ENCODE measurements at places on chromosomes 7 and 10.
A peak's percentile ranks its signal among the peaks of the same experiment; 100 is the strongest.

GRCh38 chr10:22573820-22574569 lies 140.4 kb downstream of the PIP4K2A start:
- DNase-seq, result no peak

- DNase-seq, result no peak
Measured at GRCh38 chr7:105874055-105874454, 2.3 kb downstream of the ATXN7L1 start.

GRCh38 chr7:1368682-1369571 lies 90.3 kb downstream of the MICALL2 start:
- peak; percentile 2 for DNase-seq

- no peak for DNase-seq
Measured at GRCh38 chr10:133262696-133263095, 14.0 kb downstream of the ADAM8 start.

GRCh38 chr7:42183547-42183946 lies 53.5 kb downstream of the GLI3 start:
- no peak for DNase-seq

DNA sequence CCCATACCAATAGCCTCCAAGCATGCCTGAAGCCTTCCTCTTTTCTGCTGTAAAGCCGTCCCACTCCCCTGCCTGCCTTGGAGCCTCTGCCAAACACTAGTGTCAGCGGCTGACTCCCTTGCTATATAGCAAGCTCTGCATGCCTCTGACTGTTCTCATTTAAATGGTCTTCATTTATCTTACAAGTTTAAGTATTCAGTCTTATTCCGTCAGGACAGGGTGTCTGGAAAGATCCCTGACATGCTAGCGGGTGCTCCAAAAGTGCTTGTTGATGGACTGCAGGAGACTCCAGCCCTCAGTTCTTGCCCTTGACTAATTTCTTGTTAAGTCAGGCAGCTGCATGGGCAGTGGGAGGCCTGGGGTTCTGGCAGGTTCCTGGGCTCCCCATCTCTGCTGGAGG lies 298.7 kb downstream of the GFRA1 start:
- no peak for DNase-seq

DNA sequence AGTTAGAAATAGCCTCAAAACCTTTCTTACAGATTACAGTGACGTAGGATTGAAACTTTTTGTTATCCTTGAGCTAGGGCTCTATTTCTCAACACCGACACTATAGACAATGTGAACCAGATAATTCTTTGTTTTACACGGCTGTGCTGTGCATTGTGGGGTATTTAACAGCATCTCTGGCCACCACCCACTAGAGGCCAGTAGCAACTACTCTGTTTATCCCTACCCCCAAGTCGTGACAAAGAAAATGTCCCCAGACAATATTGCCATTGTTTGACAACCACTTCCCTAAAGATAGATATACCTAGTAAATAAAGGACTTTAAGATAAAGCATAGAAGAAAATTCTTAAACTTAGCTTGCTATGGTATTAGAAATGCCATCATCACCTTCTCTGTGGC lies 359.6 kb downstream of the ARL4A start:
- DNase-seq, result no peak

- DNase-seq, result no peak
Measured at GRCh38 chr10:110368002-110368401, 63.3 kb upstream of the SMNDC1 start.

GRCh38 chr10:114697061-114697598 lies 39.1 kb upstream of the ABLIM1 start:
- DNase-seq, result no peak

GRCh38 chr7:934469-935163 lies 19.9 kb downstream of the ADAP1 start:
- DNase-seq, result no peak

- no peak for DNase-seq
Measured at GRCh38 chr7:92987095-92987494, 130.7 kb downstream of the SAMD9 start.

DNA sequence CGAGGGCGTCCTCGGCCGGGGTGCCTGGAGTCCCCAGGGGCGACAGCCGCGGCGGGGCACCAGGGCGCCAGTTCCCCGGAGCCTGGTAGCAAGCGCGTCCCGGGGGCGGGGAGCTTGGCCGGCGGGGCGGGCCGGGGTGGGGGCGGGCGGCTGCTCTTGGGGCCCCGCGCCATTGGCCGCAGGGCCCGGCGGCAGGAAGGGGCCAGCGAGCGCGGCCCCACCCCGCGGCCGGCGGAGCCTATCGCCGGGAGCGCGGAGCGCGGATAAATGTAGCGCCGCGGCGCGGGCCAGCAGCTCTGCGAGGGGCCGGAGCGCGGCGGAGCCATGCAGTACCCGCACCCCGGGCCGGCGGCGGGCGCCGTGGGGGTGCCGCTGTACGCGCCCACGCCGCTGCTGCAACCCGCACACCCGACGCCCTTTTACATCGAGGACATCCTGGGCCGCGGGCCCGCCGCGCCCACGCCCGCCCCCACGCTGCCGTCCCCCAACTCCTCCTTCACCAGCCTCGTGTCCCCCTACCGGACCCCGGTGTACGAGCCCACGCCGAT lies at the start of gene HHEX:
HHEX (plus strand) TSS at position 293 of the 548 bp plus-strand sequence; CDS start at position 325, 32 bp downstream.
- DNase-seq, result no peak

GRCh38 chr7:102129636-102130370 lies 156.9 kb upstream of the SH2B2 start:
- no peak for DNase-seq

DNA sequence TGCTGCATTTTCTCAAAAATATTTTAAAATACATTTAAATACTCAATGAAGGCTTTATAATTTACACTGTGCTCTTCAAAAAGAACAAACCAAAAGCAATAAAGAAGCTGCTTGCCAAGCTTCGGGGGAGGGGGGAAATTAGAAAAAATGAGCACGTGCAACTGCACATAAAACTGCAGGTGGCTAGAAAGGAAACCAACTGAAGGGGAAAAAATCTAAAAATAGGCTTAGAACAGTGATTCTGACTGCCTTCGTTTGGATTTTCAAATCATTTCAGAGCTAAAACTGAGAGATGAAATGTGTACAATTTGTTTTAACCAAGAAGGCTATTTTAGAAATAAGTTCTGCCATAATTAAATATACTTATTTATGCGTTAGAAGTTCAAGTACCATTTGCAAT lies 61.4 kb downstream of the ABI1 start:
- no peak for DNase-seq

GRCh38 chr10:70539471-70539870 lies 60.9 kb downstream of the PALD1 start:
- no peak for DNase-seq

- no peak for DNase-seq
Measured at GRCh38 chr7:16875861-16876260, 5.9 kb downstream of the AGR3 start.

DNA sequence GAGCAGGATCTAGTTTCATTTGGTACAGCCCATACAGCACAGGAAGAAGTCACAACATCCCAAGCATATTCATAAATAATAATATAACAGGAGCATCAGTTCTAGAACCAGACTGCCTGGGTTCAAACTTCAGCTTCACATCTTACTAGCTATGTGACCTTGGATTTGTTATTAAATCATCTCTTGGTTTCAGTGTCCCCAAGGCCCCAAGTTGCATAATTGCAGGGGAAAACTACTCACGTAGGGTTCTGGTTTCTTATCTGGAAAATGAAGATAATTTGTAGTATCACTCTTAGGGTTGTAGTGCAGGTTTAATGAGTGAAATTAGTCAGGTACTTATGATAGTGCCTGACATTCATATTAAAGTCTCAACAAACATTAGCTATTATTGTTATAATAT lies 5.5 kb upstream of the IQUB start:
- DNase-seq, result no peak

- no peak for DNase-seq
Measured at GRCh38 chr7:105389088-105389650, 448 bp upstream of the SRPK2 start.

- no peak for DNase-seq
Measured at GRCh38 chr10:12332572-12333379, 16.6 kb upstream of the CAMK1D start.

DNA sequence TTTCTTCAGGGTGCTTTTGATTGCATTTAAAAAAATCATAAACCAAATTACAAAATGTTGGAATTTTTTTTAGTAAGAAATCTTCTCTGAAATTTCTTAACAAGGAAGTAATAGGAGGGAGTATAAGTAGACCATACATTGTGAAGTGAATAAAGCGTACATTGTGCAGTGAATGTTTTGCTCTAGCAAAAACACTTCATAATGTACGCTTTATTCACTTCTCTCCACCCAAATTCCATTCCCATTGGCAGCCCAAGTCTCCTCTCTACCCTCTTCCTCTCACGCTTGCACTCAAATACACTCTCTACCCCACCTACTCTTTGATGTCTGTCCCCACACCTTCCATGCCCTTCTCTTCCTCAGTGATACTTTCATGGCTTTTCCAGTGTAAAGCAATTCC lies 241.0 kb downstream of the PPP1R3A start:
- DNase-seq, result no peak

- no peak for DNase-seq
Measured at GRCh38 chr10:49666685-49667084, 12.8 kb upstream of the C10orf53 start.

GRCh38 chr7:133511252-133511651 lies 258.4 kb downstream of the EXOC4 start:
- DNase-seq, result no peak

GRCh38 chr10:28241741-28242399 lies 61.0 kb downstream of the MPP7 start:
- peak; percentile 7 for DNase-seq

GRCh38 chr7:139886899-139887298 lies 57.8 kb downstream of the TBXAS1 start:
- no peak for DNase-seq

- DNase-seq, result no peak
Measured at GRCh38 chr7:79529214-79529880, 75.9 kb upstream of the MAGI2 start.

DNA sequence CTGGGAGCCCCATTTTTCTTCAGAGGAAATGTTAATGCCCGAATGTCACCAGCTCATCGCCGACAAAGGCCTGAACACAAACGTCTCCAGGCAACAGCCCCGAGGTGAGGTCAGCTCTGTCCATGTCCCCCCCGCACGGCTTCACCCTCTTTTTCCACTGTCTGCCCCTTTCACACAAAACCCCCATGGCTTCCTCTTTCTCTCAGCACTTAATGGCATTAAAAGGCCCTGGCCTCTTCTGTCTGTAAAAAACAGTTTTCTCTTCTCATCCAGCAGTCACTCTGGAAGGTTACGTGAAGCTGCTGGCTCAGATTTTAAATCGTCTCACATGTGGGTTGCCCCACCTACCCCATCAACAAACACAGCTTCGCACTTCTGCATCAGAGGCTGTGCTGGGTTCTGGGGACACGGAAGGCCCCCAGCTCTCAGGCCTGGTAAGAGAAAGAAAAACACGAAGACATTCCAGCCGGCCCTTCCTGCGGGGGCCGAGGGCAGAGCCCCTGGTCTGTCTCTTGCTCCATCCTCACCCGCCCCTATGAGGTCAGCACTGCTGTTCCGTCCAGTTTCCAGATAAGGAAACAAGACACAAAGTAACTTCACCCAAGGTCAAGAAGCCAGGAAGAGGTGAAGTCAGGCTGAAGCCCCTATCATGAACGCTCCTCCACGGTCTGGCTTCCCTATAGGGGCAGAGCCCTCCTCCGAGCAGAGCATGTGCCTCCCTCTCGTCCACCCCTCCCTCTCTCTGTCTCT lies 91.1 kb upstream of the PDGFA start:
- no peak for DNase-seq

- DNase-seq, result no peak
Measured at GRCh38 chr7:78326189-78326588, 527.6 kb downstream of the PHTF2 start.

DNA sequence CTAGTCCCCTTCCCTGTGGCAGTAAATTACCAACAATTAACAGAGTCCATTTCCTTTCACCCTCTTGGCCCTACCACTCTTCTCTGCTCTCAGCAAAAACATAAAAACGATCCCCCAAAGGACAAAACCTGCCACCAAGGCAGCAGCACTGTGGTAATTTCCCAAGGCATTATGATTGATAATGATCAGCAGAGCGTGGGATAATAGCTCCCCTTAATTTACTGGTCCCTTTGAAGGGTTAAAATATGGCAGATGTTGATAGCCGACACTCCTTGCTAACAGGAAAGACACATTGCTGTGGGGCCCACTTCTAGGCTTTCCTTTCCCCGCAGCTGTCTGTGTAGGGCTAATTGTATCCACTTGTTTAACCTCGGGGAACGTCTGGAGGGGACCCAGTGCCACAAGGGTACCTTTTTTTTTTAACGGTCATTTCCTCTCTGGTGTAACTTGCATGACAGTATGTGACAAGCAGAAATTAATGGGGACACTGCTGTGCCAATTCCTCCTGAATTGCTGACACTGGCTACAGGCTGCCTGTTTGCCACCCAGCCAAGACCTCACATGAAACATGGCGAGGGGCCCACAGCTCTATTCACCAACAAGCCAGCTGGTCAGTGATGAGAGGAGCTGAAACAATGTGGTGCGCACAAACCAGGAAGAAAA lies 81.3 kb downstream of the CDK6 start:
- no peak for DNase-seq

DNA sequence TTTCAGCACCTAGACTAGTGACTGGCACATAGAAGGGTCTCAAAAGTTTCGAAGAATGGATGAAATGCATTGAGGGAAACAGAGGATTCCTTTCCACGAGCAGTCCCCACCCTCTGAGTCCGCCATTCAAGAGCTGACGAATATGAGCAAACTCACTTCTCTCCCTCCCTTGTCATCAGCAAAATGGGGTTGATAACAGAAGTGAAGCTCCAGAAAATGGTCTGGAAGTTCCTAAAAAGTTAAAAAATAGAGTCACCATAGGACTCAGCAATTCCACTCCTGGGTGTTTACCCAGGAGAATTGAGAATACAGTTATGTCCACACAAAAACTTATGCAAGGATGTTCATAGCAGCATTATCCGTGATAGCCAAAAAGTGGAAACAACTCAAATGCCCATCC lies 25.0 kb upstream of the SRGN start:
- DNase-seq, result no peak

DNA sequence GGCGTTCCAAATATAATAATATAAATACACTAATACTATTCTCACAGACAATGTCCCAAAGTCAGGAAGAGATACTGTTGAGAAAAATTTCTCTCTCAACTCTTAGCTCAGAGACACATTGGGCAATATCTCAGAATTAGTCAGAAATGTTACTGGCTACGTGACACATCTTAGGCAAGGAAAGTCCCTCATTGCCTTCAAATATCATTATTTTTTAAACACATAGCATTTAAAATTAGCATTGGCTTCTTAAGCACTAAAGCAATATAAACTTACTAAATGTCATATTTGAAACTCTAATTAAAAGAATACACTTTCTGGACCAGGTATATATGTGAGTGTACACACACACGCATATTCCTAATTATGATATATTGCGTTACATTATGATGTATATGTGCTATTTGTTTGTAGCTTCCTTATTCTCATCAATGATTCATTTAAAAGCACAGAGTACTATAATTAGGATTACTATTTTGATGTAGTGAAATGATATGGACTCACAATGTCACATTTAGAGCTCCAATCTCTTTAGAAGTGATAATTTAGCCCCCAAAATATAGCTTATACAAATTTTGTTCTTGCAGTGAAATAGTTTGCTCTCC lies 255.8 kb downstream of the TWIST1 start:
- DNase-seq, result no peak

Data from T follicular helper cell (primary cell).